Spleen (tissue), 13 donors: ENCODE measurements at places on chromosomes 1 and 21. TPM values are rescaled to one million over a fixed set of nuclear protein-coding genes. Genes with fewer than 3 reads are reported as not detected.

Gene TNNI3K
- 2.8 TPM for polyA plus RNA-seq

Gene GPR153
- polyA plus RNA-seq = 2.1 TPM

DNA sequence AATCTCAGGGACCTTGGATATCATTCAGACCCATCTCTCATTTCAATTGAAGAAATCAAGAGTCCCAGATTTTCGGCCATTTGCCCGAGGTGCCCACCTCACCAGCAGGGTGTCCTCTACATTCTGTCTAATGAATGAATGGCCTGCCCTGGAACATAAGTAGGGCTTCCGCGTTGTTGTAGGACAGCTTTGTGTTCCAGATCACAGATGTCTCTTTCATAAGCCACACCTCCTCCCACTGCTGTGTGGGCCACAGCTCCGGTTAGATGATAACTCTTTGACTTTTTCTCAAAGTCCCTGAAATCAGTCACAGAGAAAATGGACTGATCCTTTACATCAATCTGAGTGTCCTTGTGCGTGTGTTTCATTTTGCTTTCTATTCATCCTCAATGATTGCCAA lies 144.4 kb downstream of the RGS7 start:
- DNase-seq = no peak

- no peak for DNase-seq
These were observed 116.2 kb downstream of the PLXNA2 start for GRCh38 chr1:208127792-208128529.

DNA sequence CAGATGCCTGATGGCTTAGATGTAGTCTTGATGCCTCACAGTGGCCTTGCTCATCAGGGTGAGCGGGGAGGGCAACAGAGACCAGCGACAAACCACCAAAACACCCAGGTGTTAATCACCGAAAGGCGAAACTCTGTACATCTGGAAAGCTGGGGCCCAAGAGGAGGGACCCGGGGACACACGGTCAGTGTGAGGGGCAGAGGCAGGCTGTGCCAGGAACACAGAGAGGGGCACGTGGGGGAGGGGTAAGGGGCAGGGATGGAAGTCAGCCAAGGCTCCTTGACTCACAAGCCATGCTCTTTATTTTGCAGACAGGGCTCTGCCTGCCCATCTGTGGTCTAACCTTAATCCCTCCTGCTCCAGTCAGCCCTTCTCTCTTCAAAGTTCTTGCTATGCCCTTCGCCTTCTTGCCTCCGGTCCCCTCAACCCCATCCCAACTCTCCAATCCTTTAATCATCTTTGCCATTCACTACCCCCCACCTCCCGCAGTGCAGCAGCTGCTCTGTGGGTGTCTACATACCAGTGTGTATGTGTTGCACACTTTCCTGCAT lies 4.3 kb downstream of the MEF2D start:
- peak; percentile 63 for DNase-seq

DNA sequence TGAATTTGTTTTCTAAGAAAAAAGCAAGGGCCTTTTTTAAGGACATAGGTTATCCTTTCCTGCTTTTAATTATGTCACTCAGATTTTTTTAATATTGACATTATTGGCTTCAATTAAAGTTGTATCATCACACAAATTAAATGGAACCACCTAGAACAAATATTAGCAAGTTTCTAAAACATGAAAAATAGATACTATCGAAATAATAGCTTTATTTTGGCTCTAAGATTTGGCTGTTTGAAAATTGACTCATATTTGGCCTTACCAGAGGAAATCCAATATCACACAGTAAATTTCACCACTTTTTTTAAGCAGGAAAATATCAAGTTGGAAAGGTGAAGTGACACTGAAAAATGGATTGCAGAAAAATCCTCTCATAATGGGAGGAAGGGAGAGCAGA lies 9.2 kb downstream of the DNASE2B start:
- no peak for DNase-seq

GRCh38 chr1:68819190-68819829 lies 322.4 kb upstream of the DEPDC1 start:
- DNase-seq = no peak

DNA sequence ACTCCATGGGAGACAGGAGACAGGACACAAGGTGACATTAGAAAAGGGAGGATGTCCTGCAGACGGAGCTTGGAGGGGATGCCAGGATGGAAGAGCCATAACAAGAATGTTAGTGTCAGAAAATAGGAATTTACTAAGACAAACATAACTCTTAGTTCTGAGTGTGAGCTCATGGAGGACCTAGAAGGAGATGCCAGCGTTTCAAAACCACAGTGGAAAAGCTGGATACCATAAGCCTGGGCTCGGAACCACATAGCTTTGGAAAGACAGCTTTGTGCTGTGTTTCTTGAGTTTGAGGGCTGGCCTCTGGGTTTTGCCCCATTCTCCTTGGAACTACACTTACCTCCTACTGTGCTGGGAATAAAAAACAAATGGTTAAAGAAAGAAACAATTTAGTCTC lies 128.4 kb downstream of the S1PR1 start:
- DNase-seq = no peak

GRCh38 chr1:48039088-48040054 lies 42.2 kb upstream of the TRABD2B start:
- no peak for DNase-seq

DNA sequence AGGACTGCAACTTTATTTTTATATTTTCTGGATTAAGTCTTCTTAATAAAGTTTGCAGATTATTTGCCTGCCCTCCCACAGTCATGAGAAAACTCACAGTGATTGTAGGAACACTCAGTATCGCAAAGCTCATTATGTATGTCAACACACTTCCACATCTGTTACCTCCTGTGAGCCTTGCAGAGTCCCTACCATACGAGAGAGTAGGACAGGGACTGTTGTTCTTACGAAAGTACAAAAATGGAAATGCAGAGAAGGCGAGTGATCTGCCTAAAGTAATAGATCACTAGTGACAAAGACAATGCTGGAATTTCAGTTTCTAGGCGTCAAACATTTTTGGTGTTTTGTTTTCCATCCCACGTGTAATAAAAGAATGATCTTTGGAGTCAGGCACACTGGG lies 131.7 kb downstream of the SYT2 start:
- no peak for DNase-seq

- DNase-seq = peak; percentile 79
These were observed at the start of gene PHLDA3 for GRCh38 chr1:201468844-201469644. Gene PHLDA3, minus strand, starts transcription at chr1:201469188. Its CDS starts 402 bp downstream, at chr1:201468786.
